NCI-H524 treated with DMSO at 0.1 percent for 48 hours (cell line): ENCODE measurements at places on chromosomes 6 and 20.

- DNase-seq: no peak
Measured at GRCh38 chr6:22152841-22153240, 144.0 kb downstream of the PRL start.

DNA sequence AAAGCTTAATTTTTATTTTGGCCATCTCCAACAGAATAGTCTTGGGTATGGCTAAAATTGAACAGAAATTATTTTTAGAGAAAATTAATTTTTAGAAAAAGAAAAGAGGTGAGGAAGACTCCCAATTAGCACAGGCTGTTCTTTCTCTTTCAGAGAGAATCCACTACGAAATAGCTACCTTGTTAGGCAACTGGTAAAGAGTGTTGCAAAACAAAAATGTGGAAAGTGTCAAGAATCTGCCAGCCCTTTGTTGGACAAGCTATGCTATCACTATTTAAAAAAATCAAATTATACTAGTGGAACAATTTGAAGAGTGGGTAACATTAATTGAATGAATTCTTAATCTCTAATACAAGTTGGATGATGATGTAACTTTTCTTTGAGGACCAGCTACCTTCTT is 19.2 kb upstream of the ZSCAN9 start:
- no peak for DNase-seq

- DNase-seq: no peak
Measured at GRCh38 chr20:23127506-23128279, 41.6 kb upstream of the CD93 start.

- no peak for DNase-seq
Measured at GRCh38 chr6:161963181-161963580, 689.3 kb upstream of the AGPAT4 start.

- no peak for DNase-seq
Measured at GRCh38 chr6:136326038-136326553, 36.5 kb upstream of the BCLAF1 start.

DNA sequence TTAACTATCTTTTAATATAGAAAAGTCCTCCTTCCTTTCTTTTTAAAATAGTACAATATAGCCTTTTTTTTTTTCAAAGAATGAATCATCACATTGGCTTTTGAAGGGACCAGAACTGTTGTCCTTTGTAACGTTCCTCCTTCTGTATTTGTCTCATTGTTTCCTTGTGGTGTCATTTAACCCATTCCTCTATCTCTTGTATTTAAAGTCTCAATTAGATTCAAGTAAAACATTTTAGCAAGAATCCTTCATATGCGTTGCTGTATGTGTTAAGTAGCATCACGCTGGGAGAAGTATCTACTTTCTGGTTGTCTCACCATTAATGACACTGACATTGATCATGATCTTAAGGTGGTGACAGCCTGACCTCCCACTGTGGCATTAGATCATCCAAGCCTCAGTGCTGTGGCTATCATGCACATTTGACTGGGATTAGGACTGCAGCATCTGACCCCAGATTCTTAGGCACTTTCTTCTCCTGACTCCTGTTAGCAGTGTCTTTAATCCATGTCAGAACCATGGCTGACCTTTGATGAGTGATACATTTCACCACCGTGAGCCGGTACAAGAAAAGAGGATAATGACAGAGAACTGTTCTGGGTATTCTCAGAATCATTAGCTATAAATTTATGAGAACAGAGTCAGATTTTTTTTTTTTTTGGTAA is 67.5 kb upstream of the TFB1M start:
- DNase-seq: no peak

GRCh38 chr6:167828325-167828956 is 1.7 kb downstream of the AFDN start:
- DNase-seq: no peak

DNA sequence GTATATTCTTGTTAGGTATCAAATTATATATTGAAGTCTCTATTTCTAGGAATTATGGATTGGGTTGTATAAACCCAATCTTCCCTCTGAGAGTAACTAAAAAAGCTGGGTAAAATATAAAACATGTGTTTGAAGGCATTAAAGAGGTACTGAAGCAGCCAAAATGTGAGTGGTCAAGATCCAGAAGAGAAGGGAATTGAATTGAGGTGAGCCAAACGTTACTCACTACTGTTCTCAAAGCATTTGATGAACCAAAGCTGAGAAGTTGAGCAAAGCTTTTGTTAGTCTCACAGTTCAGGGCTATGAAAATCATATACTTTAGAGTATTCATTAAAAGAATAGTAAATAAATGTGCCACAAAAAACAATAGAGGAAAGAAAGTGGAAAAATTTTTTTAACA is 365.8 kb downstream of the BCKDHB start:
- DNase-seq: no peak

DNA sequence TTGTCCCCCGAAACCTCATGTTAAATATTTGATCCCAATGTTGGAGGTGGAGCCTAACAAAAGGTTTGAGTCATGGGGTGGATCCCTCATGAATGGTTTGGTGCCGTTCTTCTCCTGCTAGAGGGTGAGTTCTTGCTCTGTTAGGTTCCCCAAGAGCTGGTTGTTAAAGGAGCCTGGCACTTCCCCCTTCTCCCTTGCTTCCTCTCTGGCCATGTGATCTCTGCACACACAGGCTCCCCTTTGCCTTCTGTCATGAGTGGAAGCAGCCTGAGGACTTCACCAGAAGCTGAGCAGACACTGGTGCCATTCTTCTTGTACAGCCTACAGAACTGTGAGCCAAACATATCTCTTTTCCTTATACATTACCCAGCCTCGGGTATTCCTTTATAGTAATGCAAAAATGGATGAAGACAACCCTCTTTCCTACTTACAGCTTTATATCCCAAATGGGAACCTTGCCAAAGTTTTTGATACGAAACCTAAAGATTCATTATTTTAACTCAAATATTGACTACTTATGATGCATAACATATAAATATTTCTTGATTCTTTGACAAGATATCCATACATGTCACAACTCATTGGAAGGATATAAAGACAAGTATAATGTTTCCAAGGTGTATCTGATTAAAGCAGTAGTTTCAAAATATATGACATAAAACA is 61.0 kb downstream of the RNF182 start:
- DNase-seq: no peak

DNA sequence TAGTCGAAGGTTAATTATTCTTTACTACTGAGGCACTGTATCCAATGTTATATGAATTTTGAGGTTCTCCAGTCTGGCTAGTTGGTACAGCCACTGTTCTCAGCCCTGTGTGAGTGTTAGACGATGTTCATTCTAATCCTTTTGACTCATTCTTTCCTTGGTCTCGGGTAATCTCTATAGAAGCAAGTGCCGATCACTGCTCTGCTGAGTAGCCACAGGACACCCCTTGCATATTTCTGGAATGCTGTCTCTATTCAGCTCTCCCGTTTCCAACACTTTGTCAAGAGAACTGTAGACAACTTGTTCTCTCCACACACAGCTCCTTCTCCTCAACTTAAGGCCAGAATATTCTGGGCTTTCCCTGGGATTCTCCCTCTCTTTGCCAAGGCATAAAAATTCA is 42.4 kb upstream of the PLCB1 start:
- DNase-seq: no peak

DNA sequence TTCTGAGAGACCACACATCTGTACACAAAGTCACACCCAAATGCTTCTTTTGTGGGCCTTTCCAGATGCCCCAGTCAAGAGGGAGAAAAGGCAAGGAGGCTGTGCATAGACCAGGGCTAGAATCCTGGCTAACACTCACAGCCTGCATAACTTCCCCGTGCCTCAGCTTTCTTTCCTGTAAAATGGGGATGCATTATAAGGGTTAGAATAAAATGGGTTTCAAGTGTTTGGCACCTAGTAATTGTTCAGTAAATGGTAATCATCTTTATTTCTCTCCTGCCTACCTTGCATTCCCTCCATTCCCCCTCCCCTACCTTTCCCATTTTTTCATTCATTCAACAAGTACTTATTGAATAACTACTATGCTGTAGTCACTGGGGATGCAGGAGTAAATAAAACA is 29.4 kb downstream of the UNC5CL start:
- no peak for DNase-seq

DNA sequence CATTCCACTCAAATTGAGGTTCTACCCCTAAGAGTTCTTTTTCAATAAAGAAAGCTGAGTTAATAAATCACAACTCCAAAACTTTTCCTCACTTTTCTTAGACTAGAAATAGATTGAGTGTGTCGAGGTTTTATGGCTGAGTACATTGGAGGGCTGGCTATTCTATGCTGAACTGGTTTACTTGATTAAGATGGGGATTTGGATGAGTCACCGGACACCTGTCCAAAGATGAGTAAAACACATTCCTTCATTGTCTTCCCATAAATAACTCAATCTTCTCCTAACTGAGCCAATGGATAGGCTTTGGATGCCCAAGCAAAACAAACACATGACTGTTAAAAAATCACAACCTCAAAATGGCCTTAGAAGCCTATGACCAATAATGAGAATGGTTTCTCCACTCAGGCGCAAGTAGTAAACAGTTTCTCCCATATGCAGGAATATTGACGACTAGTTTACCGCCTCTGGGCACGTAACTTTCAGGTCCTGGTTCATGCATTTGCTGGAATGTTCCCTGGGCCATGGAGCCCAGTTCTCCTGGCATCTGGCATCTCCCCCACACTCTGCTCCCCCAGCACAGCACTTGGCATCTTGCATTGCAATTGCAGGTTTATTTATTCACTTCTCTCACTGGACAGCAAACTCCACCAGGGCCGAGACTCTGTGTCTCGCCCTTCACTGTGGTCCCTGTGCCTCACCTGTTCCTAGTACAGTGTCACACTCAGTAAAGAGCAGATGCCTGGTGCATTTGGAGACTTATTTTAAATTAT is 43.9 kb downstream of the BCAS1 start:
- no peak for DNase-seq

- no peak for DNase-seq
Measured at GRCh38 chr20:57460781-57461465, 64.0 kb downstream of the CTCFL start.

- no peak for DNase-seq
Measured at GRCh38 chr20:50434653-50435396, 75.4 kb upstream of the PTPN1 start.

- no peak for DNase-seq
Measured at GRCh38 chr6:21173031-21173430, 420.5 kb upstream of the SOX4 start.

GRCh38 chr6:2216794-2217383 is 28.5 kb downstream of the GMDS start:
- DNase-seq: no peak

DNA sequence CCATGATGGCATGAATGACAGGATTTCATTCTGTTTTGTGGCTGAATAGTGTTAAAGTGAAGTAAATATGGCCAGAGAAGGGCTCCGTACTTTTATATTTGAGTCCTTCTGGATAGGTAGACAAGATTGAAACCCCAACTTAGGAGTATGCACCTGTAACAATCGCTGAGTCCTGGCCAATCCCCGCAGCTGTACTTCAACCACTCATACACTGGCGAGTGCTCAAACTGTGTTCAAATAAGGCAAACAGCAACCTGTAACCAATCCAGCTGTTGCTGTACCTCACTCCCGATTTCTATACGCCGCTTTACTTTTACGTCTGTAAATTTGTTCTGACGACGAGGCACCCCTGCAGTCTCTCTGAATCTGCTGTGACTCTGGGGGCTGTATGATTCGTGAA is 6.7 kb downstream of the TTLL2 start:
- no peak for DNase-seq

DNA sequence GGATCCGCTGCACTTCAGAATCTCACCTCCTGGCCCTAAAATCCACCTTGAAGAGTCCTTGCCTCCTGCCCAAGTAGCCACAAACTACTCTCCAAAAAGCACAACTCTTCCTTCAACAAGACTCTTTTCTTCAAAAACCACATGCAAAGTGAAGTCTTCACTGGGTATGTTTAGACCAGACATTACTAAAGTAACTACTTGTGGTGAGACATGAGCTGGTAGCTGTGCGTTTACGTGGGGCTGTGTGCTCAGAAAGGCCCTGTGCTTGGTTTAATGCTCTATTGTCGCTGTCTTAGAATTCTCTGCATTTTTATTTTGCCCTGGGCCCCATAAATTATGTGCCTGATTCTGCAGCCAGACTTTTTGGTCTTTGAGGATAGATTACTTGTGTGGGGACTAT is 104.4 kb upstream of the HDAC2 start:
- no peak for DNase-seq

GRCh38 chr6:25105070-25105925 is 169.5 kb upstream of the RIPOR2 start:
- no peak for DNase-seq

GRCh38 chr6:25266456-25267100 is 12.6 kb upstream of the CARMIL1 start:
- DNase-seq: no peak

DNA sequence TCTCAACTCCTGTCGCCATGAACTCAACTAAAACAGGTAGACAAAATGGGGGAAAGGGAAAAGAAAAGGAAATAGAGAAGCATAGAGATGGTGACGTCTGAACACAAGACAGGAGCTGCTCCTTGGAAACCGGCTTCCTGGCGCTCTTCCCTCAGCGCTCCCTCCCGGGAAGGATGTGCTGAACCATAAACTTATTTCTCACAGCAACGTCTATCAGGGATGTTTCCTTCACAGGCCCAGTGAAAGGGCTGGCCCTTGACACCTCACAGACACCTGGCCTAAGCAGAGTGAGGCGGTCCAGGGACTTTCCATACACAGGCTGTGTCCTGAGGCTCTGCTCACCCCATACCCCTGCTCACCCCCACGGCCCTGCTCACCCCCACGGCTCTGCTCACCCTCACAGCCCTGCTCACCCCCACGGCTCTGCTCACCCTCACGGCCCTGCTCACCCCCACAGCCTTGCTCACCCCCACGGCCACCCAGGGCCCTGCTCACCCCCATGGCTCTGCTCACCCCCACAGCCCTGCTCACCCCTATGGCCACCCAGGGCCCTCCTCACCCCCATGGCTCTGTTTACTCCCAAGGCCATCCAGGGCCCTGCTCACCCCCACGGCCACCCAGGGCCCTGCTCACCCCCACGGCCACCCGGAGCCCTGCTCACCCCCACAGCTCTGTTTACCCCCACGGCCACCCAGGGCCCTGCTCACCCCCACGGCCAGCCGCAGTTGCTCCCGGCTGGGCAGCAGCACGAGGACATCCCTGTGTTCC is 653 bp downstream of the FRMD1 start:
- no peak for DNase-seq

DNA sequence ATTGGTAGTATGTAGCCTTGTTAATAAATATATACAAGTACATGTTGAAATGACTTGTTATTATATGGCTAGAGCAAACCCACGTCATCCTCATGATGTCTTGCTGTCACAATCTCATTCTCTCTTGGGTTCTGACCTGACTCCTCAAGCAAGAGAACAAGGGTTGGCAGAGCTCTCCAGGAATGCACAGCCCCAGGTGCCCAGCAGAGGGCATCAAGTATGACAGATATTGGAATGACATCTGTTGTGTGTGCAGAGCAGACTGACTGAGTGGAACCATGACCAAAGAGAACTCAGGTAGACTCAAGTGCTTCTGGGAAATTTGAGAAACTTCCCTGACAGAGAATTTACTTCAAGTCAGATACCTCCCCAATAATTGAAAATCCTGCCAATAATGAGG is 90.6 kb downstream of the PAX1 start:
- no peak for DNase-seq

GRCh38 chr6:35224720-35225119 is 11.0 kb downstream of the SCUBE3 start:
- no peak for DNase-seq
